NCI-H146 (cell line): ENCODE measurements at places on chromosomes 1 and 21.

DNA sequence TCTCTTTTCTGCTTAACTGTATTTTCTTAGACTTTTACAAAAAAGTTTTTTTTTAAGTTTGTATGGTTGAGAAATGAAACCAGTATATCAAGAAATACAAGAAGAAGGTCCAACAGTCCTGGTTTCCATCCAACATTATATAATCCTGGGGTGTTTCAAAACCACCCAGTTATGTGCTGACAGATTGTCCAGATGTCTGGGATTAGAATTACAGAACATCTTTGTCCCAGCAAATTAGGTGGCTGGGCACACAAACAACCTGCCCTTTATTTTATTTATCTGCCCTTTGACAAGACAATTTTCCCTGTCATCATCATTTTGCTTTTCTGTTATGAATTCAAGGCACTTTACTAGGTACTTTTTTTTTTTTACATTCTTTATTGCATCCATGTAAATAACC lies 622.1 kb downstream of the PLPP3 start:
- no peak for DNase-seq

GRCh38 chr1:54246116-54246721 lies 46.3 kb downstream of the MRPL37 start:
- DNase-seq: no peak

- DNase-seq: no peak
Measured at GRCh38 chr1:85550784-85551516, 29.6 kb upstream of the CCN1 start.

DNA sequence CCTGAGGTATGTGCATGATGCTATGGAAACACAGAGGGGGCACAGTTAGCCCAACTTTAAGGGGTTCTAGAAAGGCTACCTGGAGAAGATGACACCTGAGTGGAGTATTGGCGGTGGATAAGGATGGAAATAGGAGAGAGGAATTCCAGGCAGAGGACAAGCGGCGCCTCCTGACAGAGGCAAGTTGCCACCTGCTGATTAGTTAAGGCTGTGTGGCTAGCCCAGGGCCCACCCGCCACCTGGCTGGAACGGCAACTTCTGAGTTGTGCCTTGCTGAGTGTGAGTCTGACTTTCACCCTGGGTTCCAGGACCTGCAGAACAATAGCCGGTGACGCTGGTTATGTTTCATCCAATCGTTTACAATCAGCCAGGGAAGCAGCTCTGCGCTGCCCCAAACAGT lies 126.9 kb upstream of the LMO4 start:
- no peak for DNase-seq

DNA sequence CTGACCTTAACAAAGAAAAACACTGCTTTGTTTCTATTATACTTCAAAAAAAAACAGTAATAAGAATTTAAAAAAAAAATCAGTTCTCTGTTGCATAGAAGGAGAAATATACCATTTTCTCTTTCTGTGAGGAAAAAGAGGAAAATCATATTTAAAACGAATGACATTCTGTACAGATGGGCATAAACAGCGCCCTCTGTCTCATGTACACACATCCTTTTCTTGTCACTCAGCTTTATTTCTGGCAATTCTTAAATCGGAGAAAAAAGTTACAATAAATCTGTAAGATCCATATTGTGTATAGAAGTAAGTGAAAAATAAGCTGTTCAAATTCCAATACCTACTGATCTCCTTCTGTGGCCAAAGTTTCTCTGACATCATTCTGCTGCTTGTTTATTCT lies 245.4 kb downstream of the SMYD3 start:
- no peak for DNase-seq
